ENCODE measurements at places on chromosomes 4 and X.

GRCh38 chr4:172721659-172722058 is 447.0 kb upstream of the GALNT7 start:
- no peak for DNase-seq

- no peak for DNase-seq
These were observed 1242.8 kb upstream of the DIAPH2 start for GRCh38 chrX:95441836-95442235.

- no peak for DNase-seq
These were observed 125.4 kb downstream of the ATP8A1 start for GRCh38 chr4:42531341-42532030.

- no peak for DNase-seq
These were observed 155.1 kb downstream of the ZNF518B start for GRCh38 chr4:10302096-10302495.

DNA sequence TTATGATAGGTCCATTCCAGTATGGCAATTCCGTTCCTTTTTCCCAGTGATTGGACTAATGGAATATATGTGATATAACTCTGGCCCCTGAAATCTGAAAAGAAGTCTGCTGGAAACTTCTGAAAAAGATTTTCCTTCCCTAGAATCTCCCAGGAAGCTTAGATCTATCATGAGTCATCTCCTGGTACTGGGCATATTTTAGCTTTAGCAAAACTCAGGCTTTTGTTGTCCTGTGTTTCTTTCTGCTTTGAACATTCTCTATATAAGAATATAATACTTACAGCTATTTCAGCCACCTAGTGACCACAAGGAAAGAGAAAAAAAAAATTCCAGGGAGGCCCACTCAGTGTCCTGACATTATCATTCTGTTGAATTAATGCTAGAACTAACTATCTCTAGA is 597.2 kb upstream of the GRIA3 start:
- peak; percentile 2 for DNase-seq

DNA sequence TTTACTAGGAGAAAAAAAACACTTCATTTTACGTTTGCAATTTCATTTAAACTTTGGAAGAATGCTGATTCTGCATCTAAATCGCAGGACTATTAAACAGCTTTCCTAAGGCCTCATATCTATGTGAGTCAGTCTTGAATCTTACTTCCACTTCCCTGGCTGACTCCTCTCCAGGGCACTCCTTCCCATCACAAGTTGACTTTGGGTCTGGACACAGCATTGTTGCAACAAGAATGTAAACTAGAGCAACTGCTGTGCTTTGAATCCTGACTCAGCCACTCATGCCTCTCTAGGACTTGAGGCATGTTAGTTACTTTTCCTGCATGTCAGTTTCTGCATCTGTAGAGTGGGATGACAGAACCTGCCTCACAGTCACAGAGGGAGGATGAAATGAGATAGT is 413.8 kb downstream of the FAT4 start:
- DNase-seq, result peak; percentile 97

- no peak for DNase-seq
These were observed 17.6 kb downstream of the HS6ST2 start for GRCh38 chrX:132940727-132941327.

DNA sequence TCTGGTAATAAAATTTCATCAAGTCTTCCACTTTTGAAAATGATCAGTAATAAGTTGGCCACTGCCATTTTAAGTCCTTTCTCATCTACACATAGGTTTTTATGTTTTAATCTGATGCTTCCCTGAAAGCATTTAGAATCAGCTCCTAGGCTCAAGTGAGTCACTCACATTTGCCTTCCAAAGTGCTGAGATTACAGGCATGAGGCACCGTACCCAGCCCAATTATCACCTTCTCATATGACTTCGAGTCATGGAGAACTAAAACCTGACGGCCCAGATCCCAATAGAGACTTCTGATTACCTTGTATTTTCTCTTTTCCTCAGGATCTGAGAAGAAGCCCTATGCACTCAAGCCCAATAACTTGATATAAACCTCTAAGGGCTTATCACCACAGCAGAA is 140.8 kb downstream of the OPHN1 start:
- no peak for DNase-seq

- no peak for DNase-seq
These were observed 144.1 kb downstream of the SLC7A11 start for GRCh38 chr4:138097912-138098600.

- no peak for DNase-seq
These were observed 19.7 kb upstream of the NWD2 start for GRCh38 chr4:37224854-37225253.

DNA sequence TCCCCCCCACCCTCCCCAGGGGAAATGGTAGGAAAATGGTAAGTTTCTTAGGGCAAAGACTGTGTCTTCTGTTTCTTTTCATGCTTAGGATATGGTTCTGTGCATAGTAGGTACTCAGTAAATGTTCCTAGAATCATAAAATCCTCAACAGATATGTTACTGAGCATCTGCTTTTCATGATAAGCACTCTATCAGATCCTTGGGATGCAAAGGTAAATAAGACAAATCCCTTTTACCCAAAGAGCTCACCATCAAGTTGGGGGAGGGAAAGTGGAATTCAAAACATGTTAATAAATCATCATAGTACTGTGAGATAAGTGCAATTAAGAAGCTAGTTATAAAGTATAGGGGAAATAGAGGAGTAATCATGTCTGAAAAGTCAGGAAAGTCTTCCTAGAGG is 67.9 kb upstream of the OGT start:
- peak; percentile 17 for DNase-seq

GRCh38 chrX:24023972-24024669 is 2.9 kb downstream of the KLHL15 start:
- peak; percentile 58 for DNase-seq

GRCh38 chrX:2464677-2465166 is 36.1 kb downstream of the DHRSX start:
- no peak for DNase-seq

GRCh38 chr4:165383591-165384073 is 4.8 kb downstream of the CPE start:
- peak; percentile 30 for DNase-seq

- no peak for DNase-seq
These were observed 57.0 kb upstream of the GBA3 start for GRCh38 chr4:22635692-22636091.

- no peak for DNase-seq
These were observed 5.5 kb downstream of the MPP1 start for GRCh38 chrX:154799556-154800348.

Data from amniotic epithelial cell (primary cell).